ENCODE measurements at places on chromosomes 13 and 19.

DNA sequence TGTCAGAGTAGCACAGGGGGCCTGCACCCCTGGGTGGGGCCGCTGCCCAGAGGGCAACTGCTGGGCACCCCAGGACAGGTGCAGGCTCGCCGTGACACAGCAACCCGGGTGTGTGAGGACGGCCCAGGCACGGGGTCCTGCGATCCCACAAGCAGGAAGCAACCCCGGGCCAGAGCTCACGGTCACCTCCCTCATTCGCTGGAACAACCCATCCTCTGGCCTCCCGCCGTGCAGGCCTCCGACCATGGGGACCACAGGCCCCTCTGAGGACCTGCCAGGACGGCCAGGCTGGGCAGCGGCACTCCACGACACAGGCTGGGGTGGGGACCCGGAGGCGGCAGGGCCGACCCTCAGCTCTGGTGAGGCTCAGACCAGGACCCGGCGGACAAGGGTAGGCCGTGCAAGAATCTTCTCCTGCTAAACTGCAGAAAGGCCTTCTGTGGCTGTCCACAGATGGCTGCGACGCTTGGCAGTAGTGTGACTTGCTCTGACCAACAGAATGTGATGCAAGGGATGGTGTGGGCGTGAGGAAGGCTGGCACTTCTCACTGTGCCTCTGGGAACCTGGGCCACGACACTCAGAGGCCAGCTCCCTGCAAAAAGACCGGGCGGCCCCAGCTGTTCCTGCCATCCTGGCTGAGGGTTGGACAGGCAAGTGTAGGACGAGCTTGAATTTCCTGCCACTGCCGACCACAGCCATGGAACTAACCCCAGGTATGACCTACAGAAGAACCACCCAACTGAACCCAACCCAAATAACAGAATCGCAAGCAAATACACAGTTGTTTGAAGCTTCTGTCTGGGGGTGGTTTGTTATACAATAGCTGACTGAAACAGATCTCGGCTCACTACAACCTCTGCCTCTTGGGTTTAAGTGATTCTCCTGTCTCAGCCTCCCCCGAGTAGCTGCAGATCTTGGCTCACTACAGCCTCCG is 26.5 kb downstream of the PIP5K1C start:
- no peak for DNase-seq

DNA sequence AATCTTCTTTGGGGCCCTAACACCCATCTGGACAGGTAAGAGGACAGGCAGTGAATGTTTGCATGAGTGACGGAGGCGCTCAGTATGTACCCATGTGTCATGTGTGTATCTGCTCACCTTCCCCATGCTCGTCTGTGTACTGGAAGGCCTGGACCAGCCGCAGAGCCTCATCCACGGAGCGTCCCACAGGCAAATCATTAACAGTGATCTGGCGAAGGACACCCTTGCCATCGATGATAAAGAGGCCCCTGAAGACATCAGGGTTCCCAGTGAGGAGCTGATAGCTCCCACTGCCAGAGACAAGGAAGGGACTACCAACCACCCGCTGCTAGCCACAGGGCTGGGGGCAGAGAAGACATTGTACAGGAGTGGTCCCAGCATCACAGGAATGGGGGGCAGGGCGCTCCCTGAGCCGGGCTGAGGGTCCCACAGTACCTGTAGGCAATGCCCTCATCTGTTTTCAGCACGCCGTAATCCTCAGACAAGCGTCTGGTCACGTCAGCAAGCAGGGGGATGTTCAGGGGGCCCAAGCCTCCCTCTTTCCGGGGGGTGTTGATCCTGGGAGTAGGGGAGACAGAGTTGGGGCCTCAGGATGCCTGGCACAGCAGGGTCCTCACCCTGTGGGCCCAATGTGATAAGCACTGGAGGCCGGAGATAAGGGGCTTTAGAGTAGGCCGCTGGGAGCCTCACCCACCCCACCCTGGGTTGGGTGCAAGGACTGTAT is 1.7 kb downstream of the PRDX2 start:
- no peak for DNase-seq

DNA sequence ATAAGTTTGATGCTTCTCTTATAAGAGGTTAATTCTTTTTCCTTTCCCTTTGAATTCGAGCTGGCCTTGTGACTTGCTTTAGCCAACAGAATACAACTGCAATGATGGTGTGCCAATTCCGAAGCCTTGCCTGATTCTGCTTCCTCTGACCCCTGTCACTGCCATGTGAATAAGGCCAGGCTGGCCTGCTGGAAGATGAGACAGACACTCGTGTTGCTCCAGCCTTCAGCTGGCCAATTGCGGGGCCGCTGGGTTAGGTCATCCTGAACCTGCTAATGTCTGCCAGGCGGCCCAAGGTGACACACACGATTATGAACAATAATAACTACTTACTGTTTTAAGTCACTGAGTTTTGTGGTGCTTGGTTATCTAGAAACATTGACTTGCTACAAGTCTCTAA is 352.0 kb downstream of the MYO16 start:
- DNase-seq = no peak

DNA sequence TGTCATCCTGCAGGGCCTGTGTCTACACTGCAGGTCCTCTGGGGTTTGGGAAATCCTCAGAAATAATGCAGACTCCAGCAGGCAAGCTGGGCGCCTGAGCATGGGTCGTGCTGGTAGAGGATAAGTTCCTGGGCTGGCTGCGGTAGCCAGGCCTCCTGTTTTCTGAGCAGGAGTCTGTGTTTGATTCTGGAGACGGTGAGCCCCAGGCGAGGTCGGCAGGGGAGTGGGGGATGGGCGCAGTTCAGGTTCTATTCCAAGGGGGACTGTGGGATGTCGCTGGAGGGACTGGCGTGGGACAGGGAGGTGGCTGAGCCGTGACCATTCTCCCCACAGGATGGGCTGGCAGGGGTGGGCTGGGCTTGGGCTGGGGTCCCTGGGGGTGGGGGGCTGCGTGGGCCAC is 154.7 kb downstream of the KDM4B start:
- DNase-seq = no peak

- no peak for DNase-seq
These were observed 1.4 kb downstream of the MLNR start for GRCh38 chr13:49221590-49221965.

- DNase-seq = no peak
These were observed 4.8 kb downstream of the B3GLCT start for GRCh38 chr13:31204592-31204991.

- peak; percentile 30 for DNase-seq
These were observed 4.2 kb downstream of the PRR36 start for GRCh38 chr19:7869910-7870511.

- DNase-seq = no peak
These were observed 142.4 kb downstream of the MYCBP2 start for GRCh38 chr13:77184455-77184854.

DNA sequence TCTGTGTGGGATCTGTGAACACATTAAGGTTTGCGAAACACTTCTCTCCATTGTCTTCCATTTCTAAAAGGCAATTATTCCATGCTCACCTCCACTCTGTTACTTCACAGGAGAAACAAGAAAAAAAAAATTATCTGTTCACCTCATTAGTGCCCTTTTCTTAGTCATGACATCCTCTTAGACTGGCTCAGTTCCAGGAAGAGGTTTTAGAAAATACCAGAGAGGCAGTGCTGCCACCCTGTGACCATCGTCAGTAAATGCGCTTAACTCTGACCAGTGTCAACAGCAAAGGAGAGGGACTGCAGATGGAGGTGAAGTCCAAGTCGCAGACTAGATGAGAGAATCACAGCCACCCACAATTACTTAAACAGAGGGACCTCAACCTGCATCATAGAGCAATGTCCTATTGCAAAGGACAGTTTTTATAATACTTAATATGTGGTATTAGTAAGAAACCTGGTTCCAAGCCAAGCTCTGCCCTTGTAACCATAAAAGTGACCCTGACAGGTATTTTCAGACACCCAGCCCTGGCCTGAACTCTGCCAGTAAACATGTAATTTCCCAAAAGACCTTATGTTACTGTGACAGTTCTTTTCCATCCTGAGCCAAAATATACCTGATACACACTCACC is 19.4 kb downstream of the CEACAM21 start:
- DNase-seq = no peak

GRCh38 chr19:19427944-19428343 is 22.5 kb downstream of the GATAD2A start:
- DNase-seq = no peak

DNA sequence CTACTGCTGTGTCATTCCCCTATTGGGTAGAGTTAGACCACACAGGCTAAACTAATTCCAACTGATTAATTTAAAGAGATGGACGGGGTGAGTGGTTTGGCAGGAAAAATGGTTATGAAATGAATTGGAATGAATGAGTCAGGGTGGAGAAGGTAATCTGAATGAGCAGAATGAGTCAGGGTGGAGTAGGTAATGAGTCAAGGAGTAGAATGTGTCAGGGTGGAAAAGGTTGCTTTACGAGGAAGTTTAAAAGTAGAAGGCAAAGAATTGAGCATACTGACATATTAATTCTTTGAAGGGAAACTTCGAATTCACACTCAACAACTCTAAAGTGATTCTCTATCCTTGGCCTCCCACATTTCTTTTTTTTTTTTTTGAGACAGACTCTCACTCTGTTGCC is 12.7 kb upstream of the ZNF121 start:
- DNase-seq = no peak

GRCh38 chr13:34546344-34547250 is 395.5 kb upstream of the NBEA start:
- no peak for DNase-seq

- DNase-seq = no peak
These were observed 329.2 kb downstream of the SLC7A1 start for GRCh38 chr13:29266261-29266660.

DNA sequence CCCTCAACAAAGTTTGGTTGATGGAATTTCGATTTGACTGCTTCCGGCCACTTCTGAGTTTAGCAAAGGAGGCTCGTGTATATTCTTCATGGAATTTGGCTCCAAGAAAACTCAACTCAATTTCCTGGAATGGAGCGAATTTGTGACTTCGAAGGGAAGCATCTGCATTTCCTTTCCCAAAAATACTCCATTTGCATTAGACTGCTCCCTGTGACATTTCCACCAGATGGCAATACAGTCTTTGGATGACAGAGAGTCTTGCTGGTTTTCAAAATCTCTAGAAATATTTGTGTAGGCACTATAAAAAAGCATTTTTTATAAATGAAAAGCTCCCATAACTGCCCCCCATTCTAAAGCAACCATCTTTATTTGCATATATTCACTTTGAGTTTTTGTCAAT is 4.1 kb downstream of the C1QTNF9 start:
- no peak for DNase-seq

DNA sequence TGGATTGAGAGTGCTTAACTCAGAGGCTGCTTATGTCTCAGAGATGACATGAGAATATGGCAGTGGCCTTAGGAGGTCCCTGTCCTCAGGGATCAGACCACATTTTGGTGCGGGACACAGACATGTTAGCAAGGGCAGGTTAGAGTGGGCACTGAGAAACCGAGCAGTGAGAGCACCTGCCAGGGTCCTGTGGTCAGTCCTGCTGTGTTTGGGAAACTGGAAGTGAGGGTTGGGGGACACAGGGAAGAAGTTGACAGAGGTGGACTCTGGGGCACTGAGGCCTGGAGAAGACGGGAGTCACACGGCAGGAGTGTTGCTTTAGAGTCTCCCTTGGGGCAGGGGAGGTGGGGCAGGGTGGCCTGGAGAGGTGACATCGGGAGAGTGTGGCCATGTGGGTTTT is 7.4 kb downstream of the IGFLR1 start:
- no peak for DNase-seq

DNA sequence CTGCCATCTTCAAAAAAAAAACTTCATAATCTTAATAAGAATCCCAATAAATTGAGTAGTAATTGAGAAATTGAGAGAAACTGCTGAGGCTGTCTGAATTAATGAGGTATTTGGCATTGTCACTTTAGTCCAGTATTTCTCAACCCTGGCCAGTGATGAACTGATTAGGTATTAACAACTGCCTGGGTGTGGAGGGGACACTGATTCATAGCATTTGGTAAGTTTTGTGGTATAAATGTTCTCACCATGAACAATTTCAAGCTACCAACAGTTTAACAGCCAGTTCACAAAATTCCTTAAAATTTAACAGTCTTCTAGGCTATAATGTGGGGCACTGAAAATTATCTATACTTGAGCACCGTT is 18.3 kb downstream of the GPC6 start:
- no peak for DNase-seq

- no peak for DNase-seq
These were observed 1.6 kb downstream of the SOHLH2 start for GRCh38 chr13:36212789-36213188.

- no peak for DNase-seq
These were observed 65.8 kb downstream of the ZNF257 start for GRCh38 chr19:22118132-22118531.

GRCh38 chr13:35714121-35714520 is 237.6 kb upstream of the MAB21L1 start:
- DNase-seq = no peak

GRCh38 chr13:40629678-40630384 is 36.6 kb downstream of the FOXO1 start:
- no peak for DNase-seq

GRCh38 chr19:6868351-6868750 is 19.0 kb upstream of the ADGRE1 start:
- DNase-seq = no peak

DNA sequence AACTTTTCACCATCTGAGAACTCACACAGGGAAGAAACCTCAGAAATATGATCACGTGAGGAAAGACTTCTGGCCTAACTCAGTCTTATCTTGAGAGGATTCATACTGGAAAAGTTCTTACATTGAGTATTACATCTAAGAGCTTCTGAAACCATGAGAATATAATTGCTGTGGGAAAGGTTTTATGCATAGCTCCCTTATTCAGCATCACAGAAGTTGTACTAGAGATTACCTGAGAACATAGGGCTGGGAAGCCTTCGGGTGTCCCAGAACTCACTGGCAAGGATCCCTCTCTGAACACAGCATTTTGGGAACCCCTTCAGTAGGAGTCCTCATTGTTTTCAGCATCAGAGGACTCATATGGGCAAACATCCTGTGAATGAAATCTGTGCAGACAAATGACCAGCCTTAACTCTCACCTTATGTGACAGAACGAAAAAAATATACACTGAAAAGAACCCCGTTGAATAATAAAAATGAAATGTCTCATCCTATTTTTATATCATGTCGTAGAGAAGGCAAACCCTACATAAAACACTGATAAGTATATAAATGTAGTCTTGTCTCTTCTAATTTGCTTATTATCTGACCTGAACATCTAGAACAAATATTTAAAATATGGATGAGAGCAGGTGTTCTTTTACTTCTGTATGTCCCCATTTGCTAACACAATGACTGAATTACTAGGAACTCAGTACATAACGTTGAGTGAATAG is 14.2 kb downstream of the ZNF274 start:
- DNase-seq = no peak

DNA sequence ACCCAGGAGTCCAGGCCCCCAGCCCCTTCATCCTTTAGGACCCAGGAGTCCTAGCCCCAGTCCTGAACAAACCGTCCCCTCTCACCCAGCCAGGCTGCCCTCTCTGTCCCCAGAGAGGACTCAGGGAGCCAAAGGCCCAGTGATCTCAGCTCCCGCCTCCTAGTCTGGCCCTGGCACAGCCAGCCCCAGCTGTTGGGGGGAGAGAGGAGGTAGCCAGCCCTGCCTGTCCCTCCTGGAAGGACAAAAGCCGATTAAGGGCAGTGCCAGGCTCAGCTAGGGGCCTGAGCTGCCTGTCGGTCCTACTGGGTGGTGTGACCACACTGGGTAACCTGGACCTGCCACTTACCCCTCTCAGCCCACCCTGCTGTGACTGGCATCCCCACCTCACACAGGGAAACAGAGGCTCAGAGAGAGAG is 14.5 kb downstream of the LIPE start:
- DNase-seq = no peak

GRCh38 chr19:58326501-58326913 is 287 bp upstream of the ZSCAN22 start:
- DNase-seq = no peak

GRCh38 chr13:20126541-20127261 is 34.2 kb downstream of the GJA3 start:
- no peak for DNase-seq

All from activated CD4-positive, alpha-beta T cell treated with anti-CD3 and anti-CD28 coated beads, Interleukin-2, amount 50 U/mL, for 24 hours (primary cell).